ENCODE measurements at places on chromosomes 4 and X.
A peak's percentile ranks its signal among the peaks of the same experiment; 100 is the strongest.

GRCh38 chrX:106987488-106987887 is 12.5 kb downstream of the MORC4 start:
- no peak for DNase-seq

- no peak for DNase-seq
Measured at GRCh38 chrX:10102046-10102704, 54.6 kb upstream of the CLCN4 start.

DNA sequence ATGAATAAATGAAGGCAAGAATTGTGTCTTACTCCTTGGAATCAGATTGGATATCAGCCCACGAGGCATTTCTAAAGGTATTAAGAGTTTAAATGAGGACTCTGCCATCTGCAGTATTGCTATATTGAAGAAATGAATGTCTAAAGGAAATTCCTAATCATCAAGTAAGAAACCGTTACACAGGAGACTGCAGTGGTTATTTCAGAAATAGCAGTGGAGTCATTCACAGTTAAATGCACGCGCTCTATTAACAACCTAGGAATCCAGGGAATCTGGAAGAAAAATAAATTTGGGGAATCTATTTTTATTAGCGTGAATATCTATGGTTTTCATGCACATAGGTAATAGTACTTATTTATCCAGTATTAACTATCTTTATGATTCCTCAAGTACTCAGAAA is 334.2 kb downstream of the TENM3 start:
- peak; percentile 66 for DNase-seq

GRCh38 chr4:21005647-21006046 is 305.4 kb downstream of the PACRGL start:
- DNase-seq, result no peak

- peak; percentile 30 for DNase-seq
Measured at GRCh38 chr4:49032440-49033161, 46.5 kb downstream of the CWH43 start.

- DNase-seq, result no peak
Measured at GRCh38 chrX:119602701-119603255, 3.4 kb downstream of the NKRF start.

- no peak for DNase-seq
Measured at GRCh38 chr4:22264261-22264660, 251.6 kb downstream of the ADGRA3 start.

DNA sequence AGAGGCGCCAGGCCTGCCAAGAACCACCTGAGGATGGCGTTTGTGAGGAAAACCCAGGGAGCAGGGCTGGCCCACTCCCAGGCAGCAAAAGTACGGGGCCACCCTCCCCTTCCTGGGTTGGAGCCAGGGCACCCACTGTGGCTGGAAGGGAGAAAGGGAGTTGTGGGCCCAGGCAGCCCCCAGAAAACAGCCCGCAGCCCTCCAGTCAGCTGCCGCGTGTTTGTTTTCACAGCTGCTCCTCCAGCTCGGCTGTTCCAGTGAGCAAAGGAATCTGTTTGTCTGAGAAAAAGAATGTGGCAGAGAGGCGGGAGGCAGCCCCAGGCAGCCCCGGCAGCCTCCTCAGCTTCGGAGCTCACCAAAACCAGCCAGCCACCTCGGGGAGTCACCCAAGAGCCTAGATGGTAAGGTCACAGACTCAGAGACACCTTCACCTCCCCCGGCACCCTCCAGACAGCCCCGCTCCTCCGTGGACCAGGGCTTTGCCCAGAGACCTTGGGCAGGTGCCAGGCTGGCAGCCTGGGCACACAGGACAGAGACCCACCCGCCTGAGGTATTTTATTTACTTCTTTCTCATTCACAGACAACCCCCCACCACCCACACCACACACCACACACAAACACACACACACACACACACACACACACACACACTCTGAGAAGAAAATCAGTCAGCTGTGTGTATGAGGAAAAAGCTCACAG is 338.1 kb downstream of the BCOR start:
- peak; percentile 82 for DNase-seq

DNA sequence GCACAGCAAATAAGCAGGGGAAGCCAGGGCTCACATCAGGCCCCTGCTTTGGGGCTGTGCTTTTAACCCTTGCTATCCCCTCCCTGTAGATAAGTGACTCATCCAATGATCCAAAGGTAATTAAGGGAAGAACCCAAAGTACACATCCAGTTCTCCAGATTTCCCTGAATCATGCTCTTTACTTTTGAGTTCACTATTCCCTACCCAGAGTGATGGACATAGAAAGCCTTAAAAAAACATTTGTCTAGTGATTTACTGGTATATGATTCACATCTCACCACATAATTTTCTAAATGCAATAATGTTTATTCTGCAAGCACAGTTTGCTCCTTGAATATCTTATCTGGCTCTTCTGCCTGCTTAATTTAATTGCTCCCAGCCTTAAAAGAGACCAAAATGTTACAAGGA is 136.2 kb downstream of the PPP3CA start:
- peak; percentile 77 for DNase-seq

GRCh38 chr4:147736458-147736857 is 4.6 kb downstream of the ARHGAP10 start:
- peak; percentile 87 for DNase-seq

DNA sequence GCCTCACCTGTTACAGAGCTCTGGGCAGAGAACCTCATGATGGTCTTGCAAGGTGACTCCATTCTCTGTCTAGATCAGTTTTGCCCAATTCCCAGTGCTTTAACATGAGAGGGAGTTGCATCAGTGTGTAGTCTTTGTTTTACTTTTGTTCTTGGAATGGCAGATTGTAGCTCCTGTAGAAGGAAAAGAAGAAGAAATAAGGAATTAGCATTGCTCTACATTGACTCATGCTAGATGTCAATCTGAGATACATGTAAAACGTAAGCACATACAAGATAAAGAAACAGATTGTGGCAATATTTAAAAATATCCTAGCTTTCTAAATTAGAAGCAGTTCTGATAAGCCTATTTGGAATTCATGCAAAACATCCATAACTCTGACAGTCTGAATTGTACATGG is 16.0 kb upstream of the PPEF1 start:
- DNase-seq, result no peak

- peak; percentile 47 for DNase-seq
Measured at GRCh38 chrX:133258481-133258880, 40.3 kb upstream of the TFDP3 start.

DNA sequence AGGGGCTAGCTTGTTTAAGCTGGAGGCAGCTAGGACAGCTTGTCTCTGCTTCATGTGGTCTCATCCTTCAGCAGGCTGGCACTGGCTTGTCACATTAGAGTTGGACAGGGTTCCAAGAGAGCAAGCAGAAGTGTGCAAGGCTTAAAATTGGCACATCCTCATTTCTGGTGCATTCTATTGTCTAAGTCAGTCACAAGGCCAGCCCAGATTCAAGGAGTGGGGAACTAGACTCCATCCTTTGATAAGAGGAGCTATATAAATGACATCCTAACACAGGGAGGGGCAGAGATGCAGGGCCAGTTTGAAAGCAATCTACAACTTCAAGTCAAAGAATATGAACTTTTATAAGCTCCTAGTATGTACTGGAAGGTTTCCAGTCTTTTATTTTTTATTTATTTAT is 313.2 kb downstream of the PTTG2 start:
- no peak for DNase-seq

GRCh38 chr4:25449688-25450087 is 72.6 kb downstream of the ANAPC4 start:
- DNase-seq, result no peak

GRCh38 chr4:145934434-145935047 is 4.1 kb downstream of the ZNF827 start:
- DNase-seq, result no peak

DNA sequence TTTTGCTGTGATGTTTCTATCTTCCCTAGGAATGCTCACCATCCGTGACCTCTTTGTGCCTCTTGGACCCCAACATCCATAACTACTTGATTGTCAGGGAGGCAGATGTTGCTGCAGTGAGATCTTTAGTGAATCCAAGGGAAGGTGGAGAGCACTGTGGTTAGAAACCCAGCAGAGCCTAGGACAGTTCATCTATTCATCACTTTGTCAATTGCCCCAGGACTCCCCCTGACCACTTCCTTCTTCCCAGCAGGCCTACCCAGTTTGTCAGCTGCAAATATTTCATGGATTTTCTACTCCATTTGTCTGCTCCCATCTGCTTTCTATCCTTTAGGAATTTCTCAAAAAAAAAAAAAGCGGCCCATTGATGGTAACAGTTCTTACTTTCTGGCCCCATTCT is 942.8 kb downstream of the PCDH7 start:
- DNase-seq, result no peak

- peak; percentile 13 for DNase-seq
Measured at GRCh38 chrX:133921764-133922389, 63.5 kb downstream of the GPC3 start.

DNA sequence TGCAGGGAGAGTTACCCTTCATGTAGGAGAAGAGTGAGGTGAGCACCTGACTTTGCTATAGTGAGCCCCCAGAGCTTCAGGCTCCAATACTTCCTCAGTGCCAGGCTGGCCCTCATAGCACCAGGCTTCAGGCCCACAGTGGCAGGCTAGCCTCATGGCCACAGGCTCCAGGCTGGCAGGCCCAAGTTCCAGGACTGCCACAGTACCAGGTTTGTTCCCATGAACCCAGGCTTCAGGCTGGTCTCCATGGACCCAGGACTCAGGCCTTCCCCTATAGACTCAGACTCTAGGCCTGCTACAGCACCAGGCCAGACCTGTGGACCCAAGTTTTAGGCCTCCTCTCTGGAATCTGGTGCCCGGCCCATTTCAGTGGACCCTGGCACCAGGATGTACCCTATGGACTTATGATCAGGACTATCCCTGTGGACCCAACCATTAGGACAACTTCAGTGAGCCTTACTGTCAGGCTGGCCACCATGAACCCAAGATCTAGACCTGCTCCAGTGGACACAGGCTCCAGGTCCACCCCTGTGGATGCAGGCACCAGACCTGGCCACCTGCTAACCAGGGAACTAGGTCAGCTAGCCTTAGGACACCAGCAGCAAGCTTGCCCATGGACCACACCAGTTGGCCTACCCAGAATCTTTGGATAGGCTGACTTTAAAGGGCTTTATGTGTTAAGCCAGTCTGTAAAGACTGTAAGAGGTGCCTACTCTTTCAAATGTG is 658.2 kb downstream of the KLHL13 start:
- DNase-seq, result no peak

DNA sequence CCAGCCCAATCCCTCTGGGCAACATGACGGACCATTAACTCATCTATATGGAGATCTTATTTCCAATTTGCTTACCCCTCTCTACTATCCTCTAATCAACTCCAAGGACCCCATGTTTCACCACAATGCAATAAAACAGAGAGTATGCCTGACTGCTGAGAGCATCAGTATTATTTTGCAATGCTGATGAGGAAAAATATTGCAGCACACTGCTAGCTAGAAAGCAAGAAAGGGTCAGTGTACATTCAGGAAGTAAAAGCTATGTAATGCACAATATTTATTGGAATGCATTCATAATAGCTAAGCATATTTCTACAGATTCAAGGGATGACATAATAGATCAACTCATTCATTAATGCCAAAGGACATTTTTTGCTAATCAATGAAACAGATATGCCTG is 33.2 kb downstream of the ARAP2 start:
- DNase-seq, result no peak

GRCh38 chrX:56802921-56803849 is 74.1 kb downstream of the NBDY start:
- DNase-seq, result peak; percentile 51

- DNase-seq, result peak; percentile 70
Measured at GRCh38 chr4:149997881-149998421, 80.3 kb upstream of the DCLK2 start.

- DNase-seq, result no peak
Measured at GRCh38 chrX:46234775-46235174, 310.4 kb downstream of the ZNF674 start.

GRCh38 chrX:150100261-150100660 is 162.0 kb upstream of the EOLA2 start:
- DNase-seq, result peak; percentile 70

DNA sequence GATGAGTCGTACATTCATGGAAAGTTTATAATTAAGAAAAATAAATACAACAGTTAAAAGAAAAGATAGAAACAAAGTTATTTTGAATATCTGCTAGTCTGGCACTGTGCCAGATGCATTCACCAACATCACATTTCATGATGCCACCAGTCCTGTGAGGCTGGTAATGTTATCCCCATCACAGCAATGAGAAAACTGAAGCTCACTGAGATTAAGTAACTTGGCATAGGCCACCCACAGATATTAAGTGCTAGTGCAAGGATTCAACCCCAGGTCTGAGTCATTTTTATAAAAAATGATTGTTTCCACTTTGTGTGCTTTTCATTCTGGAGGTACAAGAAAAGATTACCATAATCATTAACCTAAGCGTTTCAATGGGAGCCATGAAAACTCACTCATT is 65.0 kb upstream of the IL15 start:
- DNase-seq, result peak; percentile 66

- DNase-seq, result no peak
Measured at GRCh38 chrX:108557580-108557979, 117.9 kb downstream of the COL4A5 start.

GRCh38 chr4:772776-773175 is 53.2 kb downstream of the CPLX1 start:
- no peak for DNase-seq

GRCh38 chrX:100449696-100450608 is 39.9 kb upstream of the PCDH19 start:
- peak; percentile 3 for DNase-seq

GRCh38 chr4:42767669-42768068 is 110.8 kb upstream of the ATP8A1 start:
- no peak for DNase-seq

GRCh38 chr4:77125961-77126360 is 31.0 kb upstream of the CCNG2 start:
- DNase-seq, result no peak

GRCh38 chr4:143084566-143084965 is 100.2 kb upstream of the USP38 start:
- peak; percentile 1 for DNase-seq

GRCh38 chrX:48913605-48914366 is 2.3 kb upstream of the SLC35A2 start:
- no peak for DNase-seq

GRCh38 chr4:87251106-87251505 is 30.7 kb upstream of the KLHL8 start:
- no peak for DNase-seq

GRCh38 chr4:5788144-5788543 is 77.1 kb downstream of the EVC start:
- DNase-seq, result no peak
